CD4-positive, alpha-beta T cell treated with Interleukin-1 beta for 1 hour (primary cell): ENCODE measurements at places on chromosomes 4 and X.

- no peak for DNase-seq
These were observed 54.8 kb downstream of the COQ2 start for GRCh38 chr4:83229791-83230190.

GRCh38 chrX:140715787-140716186 lies 6.2 kb downstream of the LINC00632 start:
- DNase-seq: no peak

- DNase-seq: no peak
These were observed 63.8 kb downstream of the SEPSECS start for GRCh38 chr4:25096251-25096980.

GRCh38 chr4:27318740-27319139 lies 458.1 kb downstream of the STIM2 start:
- no peak for DNase-seq

DNA sequence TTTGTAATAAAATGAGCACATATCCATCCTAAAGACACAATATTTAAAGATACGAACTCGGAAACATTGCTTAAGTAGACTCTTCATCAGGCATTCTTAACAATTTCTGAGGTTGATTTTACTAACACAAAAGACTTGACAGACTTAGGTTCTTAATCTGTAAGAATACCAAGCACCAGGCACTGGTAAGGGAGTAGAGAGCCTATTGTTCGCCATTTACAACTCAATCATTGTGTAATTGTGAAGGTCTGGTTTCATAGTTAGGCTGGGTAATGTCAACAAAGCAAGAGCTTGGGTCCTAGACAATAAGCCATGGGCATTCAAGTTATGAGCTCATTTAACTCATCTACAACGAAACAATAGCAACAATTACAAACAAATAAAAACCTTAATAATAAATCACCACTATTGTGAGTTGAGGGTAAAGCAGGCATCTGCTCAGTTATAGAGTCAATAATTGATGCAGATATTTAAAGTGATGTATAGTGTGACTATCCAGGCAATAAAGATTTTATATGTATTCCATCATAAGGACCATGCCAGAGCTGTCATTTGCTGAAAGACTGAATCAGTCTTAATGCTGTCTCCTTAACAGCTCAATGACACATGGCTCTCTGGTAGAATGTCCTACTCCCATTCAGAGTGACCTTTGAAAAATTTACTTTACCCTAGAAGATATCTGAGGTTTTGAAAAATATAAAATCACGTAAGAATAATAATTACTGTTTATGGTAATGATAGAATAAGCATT lies 664.0 kb upstream of the PCDH7 start:
- DNase-seq: no peak

DNA sequence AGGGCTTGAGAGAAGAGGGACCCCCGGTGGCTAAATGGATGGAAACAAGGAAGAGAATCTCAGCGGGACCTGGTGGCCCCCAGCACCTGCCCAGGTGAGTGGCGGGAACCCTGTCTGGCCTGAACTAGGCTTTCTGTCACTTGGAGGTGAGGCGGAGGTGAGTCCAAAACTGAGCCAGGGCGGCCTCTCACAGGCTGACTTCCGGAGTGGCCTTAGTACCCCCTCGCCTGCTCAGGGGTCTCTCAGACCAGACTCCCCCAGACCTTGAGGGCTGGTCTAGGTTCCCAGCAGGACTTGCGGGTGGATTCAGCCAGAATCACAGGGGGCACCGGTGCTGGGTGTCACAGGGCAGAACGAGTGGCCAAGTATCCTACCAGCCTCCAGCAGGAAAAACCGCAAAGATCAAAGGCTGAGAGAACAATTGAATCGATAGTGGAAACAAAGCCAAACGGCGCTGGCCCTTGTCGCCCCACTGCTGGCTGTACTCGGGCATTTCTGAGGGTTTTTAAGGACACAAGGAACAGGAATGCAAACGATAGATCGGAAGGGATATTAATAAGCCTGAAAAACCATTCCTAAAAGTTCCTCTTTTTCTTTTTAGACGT lies 67.8 kb downstream of the WFS1 start:
- DNase-seq: no peak

DNA sequence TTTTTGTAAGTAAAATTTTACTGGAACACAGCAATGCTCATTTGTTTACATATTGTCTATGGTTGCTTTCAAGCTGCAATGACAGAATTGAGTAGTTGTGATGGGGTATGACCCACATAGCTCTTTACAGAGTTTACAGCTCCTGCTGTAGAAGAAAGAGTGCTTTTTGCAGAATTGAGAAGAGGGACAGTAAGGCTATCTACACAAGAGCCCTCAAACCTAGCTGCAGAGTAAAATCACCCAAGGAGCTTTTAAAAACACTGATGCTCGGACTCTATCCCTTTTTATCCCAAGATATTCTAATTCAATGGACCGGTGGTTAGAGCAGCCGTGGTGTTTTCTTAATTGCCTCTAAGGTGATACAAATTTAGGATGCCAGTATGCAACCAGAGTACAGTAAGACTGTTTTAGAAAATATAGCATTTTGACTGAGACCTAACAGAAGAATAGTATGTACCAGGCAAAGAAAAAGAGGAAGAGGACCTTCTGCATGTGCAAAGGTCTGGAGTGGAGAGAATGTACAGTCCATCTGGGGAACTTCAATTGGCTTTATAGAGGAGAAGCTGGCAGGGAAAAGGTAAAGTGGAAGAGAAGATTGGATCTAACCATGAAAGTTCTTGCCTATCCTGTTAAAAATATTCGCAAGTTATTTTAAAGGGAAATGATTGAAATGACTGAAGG lies 663.6 kb upstream of the CPEB2 start:
- DNase-seq: no peak

DNA sequence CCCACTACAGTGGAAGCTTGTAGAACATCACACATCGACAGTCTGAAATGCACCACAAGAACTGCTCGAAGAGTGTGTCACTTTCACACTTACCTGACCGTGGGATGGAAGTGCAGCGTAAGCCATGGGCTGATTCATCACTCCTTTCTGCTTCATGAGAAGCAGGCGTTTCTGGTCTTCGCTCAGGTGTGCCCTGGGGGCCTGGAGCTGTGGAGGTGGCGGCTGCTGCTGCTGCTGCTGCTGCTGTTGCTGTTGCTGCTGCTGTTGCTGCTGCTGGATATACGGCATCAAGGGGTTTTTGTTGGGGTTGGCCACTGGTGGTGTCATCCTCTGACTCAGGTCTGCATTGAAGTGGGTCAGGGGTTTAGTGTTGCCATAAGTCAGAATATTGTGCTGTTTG lies 223.6 kb downstream of the MGST2 start:
- no peak for DNase-seq

DNA sequence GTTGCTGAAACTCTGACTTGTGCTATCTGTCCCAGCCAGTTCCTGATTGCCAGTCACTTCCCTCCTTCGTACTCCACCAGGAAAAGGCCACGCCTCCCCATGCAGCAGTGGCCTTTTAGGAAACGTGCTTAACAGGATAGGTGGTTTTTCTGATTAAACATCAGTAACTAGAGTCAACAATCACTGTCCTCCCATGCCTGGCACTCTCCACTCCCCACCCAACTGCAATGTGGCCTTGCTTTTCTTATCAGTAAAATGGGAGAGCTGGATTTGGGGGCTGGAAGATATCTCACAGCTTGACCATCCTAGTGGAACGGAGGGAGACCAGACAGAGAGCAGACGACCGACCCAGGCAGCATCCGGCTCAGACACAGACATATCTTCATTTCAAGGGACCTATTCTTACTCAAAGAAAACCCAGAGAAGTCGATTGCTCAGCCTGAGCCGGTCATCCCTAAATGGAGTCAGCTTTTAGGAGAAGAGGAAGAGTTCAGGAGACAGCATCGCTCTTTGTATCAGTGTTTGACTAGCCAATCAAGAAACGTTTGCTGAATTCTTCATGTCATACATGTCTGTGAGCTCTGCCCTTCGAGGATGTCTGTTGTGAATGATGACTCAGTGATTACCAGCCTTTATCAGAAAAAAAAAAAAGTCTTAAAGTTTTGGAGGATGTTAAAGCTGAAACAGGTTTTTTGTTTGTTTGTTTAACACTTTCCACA lies 12.7 kb upstream of the UBA6 start:
- DNase-seq: no peak

- DNase-seq: peak; percentile 72
These were observed 4.6 kb upstream of the MAD2L1 start for GRCh38 chr4:120071192-120071795.
